Mesenteric fat pad (tissue), 1 donor: ENCODE measurements at places on chromosomes 12 and 14.

DNA sequence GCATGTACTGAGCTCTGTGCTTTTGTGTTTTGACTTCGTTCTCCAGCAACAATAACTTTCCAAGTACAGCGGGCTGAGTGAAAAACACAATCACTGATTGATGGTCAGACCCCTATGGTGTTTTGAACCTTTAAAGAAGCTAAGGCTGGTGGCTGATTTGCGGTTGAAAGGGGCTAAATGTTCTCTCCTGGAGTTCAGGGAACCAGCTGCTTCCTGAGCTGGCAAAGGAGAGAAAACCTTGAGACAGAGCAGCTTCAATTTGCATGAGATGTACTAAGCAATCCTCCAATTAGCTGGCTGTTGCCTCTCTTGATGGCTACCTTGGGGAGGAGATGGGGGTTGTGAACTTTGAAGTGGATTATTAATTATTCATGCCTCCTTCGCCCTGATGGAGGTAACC is 546.7 kb upstream of the SEL1L start:
- no peak for DNase-seq

- no peak for DNase-seq
These were observed 227.3 kb downstream of the DPF3 start for GRCh38 chr14:72666610-72667009.

DNA sequence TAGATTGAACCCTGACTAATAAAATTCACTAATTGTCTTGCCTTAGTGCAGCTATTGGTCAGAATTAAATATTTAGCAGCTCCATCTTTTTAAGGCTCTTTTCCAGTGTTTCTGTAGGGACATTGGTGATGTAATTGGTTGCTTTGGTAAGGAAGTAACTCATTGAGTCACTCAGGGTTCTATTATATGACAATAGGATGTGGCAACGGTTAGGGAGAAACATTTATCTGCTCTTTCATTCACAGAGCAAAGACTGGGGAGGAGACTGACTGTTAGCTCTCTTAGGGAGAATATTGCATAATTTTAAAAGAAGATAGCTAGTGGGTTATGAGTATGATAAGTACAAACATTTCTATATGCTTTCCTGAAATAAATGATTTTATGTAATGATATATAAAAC is 616.5 kb downstream of the TRHDE start:
- DNase-seq, result no peak

- DNase-seq, result no peak
These were observed 6.9 kb upstream of the RD3L start for GRCh38 chr14:103949131-103949790.

- no peak for DNase-seq
These were observed 105.2 kb downstream of the BBS10 start for GRCh38 chr12:76242813-76243550.

GRCh38 chr14:59254146-59254910 is 65.9 kb downstream of the DAAM1 start:
- no peak for DNase-seq

DNA sequence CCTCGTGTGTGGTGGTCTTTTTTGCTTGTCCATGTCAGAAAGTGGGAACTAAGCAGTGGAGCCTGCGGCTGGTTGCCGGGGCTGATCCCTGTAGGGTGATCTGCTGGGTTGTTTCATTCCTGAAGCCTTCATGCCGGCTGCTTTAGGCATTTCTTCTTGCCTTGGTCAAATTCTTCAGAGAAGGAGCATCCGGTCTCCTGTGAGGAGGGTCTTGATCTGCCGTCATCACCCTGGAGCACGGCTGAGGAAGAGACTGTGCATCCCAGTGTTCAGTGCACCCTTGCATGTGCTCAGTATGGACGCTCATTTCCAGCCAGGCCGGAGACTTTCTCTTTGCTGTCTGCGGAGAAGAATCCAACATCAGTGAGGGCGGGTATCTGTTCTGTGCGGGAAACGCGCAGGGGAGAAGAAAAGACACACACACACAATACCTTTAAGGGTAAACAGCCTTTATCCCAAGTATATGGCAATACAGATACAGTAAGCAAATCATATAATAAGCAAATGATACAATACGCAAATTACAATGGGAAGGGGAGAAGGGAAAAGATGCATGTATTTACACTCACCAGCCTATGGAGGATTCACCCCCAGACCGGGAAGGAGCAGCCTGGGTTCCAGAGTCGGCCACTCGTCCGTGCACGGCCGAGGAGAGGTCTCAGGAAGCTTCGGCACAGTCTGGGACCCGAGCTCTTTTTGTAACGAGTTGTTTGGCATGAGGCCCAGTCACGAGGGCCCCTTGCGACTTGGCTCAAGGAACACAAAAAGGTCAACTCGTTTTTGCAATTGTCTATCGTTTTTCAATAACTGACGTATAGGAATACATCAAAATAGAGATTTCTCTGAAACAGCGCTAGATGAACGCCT is 1366.8 kb upstream of the TMEM132C start:
- no peak for DNase-seq

DNA sequence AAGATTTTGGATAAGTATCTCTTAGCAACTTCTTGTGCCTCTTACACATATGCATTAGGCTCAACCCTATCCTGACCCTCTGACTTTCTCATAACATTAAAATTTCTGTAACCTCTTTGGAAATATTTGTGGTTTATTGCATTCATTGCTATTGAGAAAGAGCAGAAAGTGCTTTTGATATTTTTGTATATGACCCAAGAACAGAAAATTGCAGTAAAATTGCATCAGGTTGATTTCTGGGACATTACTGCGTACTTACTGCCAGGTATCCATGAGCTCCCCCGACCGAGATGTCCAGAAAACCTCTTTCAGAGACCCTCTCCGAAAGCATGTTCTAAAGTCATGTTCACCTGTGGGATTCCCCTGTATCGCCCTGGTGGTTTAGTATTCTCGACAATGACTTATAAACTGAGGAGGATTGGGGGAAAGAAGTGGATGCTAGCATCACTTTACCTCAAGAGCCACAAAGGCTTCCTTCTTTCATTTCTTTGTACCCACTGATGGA is 14.5 kb upstream of the IL22 start:
- DNase-seq, result no peak

GRCh38 chr12:5013266-5013730 is 30.4 kb upstream of the KCNA5 start:
- DNase-seq, result no peak

DNA sequence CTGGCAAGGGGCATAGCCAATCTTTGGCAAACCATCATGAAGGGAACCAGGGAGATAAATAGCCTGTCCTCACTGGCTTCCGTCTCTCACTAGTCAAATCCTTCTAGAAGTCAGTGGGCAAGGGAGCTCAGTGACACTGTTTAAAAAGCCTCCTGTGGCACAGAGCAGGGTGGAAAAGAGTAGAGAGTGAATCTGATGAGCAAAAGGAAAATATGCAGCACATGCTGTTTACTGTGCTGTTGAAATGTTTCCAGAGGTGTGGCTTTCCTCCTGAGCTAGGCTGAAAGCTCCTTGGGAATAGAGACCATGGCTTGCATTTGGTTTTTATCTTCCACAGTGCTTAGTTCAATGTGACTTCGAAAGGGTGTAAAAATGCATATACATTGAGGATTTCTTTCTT is 7.7 kb upstream of the DYRK2 start:
- DNase-seq, result no peak

- peak; percentile 64 for DNase-seq
These were observed 4.5 kb upstream of the AQP2 start for GRCh38 chr12:49946086-49946485.

DNA sequence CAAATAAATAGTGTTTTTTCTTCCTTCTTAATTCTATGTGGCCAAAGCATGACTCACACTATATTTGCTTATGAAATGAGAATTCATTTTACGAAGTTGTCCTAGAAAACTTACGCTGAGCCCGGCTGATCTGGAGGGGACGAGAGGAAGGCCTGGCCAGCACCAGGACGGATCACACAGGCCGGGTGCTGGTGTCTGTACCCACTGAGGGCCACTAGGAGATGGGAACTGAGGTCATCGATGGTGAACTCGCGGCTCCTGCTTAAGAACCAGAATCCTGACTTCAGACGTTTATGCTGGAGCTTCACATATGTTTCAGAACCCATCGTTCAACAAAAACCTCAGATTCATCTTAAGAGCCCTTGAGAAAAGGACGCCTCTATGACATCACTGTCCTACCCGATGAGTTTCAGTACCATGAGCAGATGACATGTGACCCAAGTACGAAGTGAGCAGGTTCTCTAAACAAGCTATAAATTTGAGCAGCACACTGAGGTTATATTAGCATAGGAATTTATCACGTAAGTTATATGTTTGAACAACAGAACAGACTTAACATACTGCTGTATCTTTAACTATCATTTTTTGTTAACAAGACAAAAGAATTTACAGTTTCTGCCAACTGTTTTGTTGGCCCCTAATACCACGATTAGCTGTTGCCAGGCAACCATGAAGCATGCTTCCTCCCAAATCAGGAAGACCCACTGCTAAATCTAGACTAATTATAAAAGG is 111.9 kb downstream of the FOXN3 start:
- DNase-seq, result no peak

GRCh38 chr12:45305907-45306306 is 90.0 kb downstream of the ANO6 start:
- DNase-seq, result no peak

DNA sequence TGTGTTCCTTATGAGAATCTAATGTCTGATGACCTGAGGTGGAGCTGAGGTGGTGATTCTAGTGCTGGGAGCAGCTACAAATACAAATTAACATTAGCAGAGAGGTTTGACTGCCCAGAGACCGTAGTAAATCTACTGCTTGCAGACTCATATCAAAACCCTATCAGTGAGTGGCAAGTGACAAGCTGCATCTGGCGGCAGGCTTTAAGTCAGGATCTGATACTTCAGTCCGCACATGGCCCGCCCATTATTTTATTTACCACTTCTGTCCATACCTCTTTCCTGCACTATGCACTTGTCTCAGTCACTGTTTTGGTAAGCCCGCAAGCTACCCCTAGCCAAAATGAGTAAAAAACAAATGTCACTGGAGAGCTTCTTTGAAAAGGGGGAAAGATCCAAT is 11.4 kb downstream of the CEP128 start:
- no peak for DNase-seq

GRCh38 chr12:113855998-113856397 is 110.1 kb downstream of the RBM19 start:
- no peak for DNase-seq

- no peak for DNase-seq
These were observed 111.1 kb downstream of the DIP2B start for GRCh38 chr12:50615907-50616296.
